Fibroblast of the conjunctiva (primary cell): ENCODE measurements at places on chromosomes 3 and 15.

GRCh38 chr3:23159929-23160328, 43.2 kb upstream of the UBE2E2 start:
- DNase-seq: peak; percentile 55

- DNase-seq: no peak
These were observed 189.0 kb downstream of the DIPK2A start for GRCh38 chr3:144160627-144161026.

- DNase-seq: no peak
These were observed 25.4 kb downstream of the DENND4A start for GRCh38 chr15:65766422-65767263.

- DNase-seq: no peak
These were observed 689.6 kb downstream of the MECOM start for GRCh38 chr3:168973897-168974296.

DNA sequence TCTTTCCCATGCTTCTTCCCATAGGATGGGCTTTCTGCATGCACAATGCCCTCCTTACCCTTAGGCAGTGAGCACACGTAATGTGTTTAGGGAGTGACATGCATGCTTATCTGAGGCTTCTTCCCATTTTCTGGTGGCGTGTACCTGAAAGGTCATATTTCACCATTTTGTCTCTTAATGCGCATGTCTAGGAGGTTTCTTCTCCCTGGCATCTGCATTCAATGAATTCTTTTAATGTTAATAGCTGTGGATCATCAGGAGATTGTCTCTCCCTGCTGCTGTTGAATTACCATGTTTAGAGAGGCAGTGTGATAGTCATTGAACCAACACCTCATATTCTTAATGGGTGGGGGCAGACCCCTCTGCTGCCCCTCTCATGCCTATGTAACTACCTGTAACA, 205.6 kb upstream of the SGO1 start:
- no peak for DNase-seq

DNA sequence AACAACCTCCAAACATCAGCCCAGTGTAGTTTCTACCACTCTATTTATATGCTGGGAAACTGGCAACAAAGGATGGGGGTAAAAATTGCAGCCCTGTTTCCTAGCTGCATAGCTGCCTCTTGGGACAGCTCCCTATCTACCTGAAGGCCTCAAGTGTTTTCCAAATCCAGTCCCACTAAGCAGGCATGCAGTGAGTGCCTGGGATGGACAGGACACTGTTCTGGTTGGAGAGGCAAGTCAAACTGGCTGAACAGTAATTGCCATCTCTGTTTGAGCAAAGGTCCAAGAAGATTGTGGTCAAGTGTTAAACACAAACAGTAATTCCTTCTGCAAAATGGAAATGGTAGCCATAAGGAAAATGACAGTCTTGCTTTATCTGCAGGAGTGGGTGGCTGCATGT, 125.4 kb downstream of the FMN1 start:
- no peak for DNase-seq

DNA sequence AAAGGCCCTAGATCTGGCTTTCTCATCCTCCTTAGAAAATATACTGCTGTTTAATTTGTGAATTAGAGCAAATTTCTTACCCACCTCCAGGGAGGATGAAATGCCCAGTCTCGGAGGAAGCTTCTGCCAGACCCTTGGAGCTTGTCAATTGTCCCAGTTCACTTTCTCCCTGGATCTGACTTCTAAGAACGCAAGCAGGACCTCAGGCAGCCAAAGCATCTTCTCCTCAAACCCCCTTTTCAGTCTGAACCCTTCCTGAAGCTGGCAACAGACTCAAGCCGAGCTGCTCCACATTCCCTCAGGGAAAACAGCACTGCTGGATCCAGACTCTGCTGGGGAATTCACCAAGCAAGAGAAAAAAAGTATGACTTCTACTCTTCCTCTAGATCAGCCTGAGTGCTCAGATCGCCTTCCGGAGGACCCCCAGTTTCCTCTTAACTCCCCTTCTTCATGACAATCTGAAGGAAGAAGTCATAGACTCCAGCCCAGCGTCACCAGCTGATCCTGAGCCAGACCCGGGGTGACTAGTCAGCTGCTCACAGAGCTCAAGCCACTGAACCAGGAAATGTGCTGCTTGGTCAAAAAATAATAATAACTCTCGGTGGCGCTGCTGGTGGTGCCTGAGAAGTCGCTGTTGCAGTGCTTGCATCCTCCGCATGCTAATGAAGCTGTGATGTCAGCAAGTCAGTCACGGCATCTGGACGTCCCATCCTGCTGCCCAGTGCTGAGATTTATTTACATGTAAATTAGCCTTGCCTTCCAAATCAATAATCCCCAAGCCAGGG, at the start of gene PRICKLE2:
Gene PRICKLE2, minus strand, starts transcription at position 641 of the 785 bp plus-strand sequence. CDS start 26,539 bp downstream, outside the sequence.
- DNase-seq: peak; percentile 80

GRCh38 chr3:160810362-160811236, 54.6 kb downstream of the PPM1L start:
- DNase-seq: peak; percentile 67

DNA sequence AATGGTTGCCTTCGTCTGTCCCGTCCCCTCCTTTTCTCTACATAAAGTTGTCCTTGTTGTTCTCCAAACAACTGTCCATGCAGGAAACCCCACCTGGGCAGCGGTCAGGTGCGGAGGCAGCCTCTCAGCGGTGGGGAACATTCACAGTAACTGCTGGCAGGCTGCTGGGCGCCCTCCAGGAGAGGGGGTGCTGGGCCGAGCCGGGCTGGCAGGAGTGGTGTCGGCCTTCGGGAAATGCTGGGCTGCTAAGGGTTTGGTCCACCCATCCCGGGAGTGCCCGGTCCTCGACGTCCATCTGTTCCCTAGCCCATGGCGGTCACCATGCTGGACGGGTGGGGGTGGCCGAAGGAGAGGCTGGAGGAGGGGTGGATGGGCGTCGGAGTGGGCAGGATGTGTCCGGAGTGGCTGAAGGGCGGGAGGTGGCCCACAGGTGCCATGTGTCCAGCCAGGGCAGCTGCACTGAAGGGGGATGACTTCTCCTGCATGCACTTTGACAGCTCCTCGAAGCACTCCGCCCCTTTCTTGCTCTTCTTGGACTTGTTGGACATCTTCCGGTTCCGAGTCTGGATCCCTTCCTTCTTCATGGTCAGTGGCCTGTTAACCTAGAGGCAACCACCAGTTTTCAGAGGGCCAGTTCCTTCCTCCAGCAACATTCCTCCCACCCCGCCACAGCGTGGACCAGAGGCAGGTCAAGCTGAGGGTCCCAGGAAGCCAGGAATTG, 12.1 kb downstream of the GATA2 start:
- DNase-seq: no peak

- DNase-seq: no peak
These were observed 290.5 kb downstream of the KBTBD8 start for GRCh38 chr3:67288466-67289106.

DNA sequence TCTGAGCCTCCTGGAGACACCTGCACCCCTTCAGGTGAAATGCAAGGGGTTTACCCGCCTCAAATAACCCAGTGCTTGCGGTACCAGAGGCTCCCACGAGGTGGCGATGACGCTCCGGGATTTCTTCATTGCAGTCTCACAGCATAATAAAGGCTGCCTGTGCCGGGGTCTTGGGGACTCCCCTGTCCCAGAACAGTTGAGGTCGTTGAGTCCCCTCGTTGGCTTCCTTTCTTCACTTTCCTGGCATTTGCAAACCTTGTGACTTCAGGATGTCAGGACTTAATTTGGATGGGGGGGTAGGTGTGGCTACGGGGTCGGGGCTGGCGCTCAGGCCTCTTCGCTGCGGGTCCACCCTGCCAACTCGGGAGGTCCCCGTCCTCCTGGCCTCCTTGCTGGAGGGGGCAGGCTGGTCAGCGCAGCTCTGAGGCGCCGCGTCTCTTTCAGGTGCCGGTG, 1.3 kb downstream of the GNAT1 start:
- DNase-seq: no peak

DNA sequence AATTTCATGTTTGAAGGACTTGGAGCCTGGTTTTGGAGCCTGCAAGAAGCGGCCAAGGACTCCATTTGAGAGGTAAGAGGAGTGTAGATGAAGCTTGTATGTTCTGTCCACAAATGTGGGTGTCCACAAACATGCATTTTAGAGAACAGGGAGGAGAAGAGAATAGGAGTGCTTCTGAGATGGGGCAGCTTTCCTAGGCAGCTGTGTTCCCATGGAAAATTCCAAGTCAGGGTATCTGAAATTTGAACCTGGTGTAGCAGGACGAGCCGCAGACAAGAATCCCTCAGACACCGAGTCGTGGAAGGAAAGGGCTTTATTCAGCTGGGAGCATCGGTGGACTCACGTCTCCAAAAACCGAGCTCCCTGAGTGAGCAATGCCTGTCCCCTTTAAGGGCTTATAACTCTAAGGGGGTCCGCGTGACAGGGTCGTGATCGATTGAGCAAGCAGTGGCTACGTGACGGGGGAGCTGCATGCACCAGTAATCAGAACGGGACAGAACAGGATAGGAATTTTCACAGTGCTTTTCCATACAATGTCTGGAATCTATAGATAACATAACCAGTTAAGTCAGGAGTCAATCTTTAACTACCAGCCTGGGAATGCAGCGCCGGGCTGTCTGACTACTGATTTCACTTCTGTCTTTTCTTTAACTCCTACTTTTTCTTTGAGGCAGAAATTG, 71.4 kb upstream of the WDR72 start:
- no peak for DNase-seq

DNA sequence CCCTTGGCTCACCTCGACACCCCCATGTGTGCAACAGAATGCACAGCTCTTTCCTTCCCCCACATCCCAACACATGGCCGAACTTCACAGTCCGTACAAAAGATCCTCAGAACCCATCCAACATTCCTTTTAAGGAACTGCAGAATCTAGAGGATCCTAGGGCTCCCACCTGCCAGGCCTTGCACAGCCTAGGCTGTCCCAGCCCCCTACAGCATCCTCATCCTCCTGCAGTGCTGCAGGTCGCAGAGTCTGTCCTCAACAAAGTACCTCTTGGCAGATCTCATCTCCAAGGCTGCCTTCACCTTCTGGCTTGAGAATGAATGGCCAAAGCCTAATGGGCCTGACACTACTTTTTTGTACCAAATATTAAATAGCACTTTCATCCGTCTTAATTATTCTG, 19.8 kb downstream of the PRR23E start:
- DNase-seq: no peak

- no peak for DNase-seq
These were observed 532 bp upstream of the RTP1 start for GRCh38 chr3:187196573-187197334.

GRCh38 chr3:159322322-159322939, 520.6 kb downstream of the MFSD1 start:
- DNase-seq: peak; percentile 4

DNA sequence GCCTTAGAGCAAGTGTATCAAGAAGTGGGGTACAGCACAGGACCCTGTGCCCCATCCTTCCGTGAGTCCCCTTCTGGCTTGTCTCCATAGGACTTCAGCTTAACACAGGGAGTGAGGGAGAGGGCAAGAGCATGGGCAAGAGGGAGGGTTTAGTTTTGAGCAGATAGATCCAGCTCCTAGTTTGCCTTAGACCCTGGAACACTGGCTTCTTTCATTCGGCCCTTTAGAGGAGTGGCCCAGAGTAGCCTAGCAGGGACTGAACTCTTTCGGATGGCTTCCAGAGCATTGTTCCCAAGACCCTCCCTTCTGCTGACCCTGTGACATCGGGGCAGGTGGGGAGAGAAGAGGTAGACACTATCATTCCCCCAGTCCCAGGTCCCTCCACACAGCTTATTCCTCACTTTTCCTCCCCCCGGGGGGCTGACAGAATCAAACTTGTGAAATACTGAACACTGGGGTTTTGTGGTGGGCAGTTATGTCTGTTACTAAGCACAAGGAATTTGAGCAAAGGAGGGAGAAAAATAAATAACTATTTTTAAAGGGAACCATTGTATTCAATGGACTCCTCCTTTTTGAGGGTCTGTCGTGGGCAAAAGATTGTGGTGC, 289.6 kb upstream of the C2CD4B start:
- no peak for DNase-seq
